ENCODE measurements at places on chromosomes 2 and 18.

- DNase-seq, result no peak
These were observed 3.6 kb upstream of the CAPG start for GRCh38 chr2:85413592-85414420.

DNA sequence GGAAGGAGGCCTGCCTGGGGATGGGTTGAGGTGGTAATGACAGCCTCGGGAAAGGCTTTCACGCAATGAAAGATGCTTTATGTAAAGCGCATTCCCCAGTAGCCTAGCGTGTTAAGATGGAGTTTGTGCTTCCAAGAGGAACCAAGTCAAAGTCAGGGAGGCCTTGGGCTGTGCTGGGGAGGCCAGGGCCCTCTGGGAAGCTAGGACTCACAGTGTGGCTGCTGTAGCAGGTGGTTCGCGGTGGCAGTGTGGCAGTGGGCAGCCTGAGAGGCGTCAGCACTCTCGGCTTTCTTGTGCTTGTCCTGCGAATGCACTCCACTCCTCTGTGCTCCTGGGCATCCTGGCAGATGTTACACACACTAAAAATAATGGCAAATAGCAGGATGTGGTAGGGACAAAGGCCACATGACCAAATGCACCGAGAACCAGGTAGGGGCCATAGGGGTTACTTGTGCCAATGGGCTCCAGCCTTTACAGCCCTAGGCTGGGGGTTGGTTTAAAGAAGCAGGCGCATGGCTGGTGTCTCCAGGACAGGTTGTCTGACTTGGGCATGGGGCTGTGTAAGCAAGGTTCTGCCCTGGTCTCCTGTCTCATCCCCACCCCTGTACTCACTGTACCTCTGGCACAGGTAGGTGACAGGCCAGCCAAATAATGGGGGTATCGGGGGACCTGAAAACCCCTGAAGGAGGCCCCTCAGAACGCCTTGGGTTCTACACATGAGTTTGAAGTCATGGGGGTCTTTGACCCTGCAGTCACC lies 154.4 kb upstream of the TWIST2 start:
- DNase-seq, result no peak

GRCh38 chr18:57051657-57052044 lies 95.2 kb upstream of the BOD1L2 start:
- DNase-seq, result no peak

DNA sequence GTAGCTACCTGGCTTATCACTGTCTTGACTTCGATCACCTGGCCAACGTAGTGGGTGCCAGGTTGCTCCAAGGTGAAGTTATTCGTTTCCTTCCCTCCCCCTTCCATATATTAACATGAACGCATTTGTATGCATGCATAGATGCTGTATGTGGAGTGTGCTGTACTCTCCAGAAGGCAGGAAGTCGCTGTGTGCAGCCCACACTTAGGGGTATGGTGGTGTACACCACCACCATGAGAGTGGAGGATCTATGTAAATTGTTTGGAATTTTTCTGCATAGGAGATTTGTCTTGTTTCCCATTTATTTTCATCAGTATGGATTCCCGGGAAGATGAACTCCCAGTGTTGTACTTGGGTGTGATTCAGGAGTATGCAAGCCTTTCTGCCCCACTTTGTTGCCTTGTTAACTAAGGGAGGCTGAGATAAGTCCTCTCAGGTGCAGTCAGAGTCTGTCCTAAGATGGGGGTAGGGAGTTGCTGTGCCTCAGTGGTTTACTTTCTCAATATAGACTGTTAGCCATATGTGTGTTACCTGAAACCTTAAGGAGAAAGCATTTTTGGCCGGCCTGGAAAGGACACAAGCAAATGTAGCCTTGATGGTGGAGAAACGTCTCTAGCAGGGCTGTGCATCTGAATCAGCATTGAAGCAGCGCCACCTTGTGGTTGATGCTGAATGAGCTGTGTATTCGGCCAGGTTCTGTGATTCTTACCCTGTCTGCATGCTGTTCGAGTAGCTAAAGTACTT lies 149.8 kb downstream of the TANC1 start:
- peak; percentile 63 for DNase-seq

GRCh38 chr18:39805218-39805617 lies 2149.8 kb upstream of the PIK3C3 start:
- no peak for DNase-seq

DNA sequence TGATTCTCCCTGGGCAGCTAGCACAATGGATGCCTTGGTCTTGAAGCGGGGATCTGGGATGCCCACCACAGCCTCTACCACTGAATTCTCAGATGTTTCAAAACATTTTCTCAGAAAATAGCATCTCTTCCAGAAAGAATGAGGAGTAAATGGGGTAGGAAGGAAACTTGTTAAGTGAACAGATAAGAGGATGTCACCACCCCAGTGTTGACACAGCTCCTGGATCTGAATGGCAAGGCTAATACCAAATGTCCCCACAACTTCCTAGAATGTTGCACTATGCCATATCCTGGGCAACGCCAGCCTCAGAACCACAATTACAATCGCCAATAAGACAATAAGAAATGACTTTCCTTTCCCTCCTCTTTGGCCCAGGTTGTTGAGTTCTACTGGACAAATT lies 177.2 kb downstream of the BCL11A start:
- no peak for DNase-seq

DNA sequence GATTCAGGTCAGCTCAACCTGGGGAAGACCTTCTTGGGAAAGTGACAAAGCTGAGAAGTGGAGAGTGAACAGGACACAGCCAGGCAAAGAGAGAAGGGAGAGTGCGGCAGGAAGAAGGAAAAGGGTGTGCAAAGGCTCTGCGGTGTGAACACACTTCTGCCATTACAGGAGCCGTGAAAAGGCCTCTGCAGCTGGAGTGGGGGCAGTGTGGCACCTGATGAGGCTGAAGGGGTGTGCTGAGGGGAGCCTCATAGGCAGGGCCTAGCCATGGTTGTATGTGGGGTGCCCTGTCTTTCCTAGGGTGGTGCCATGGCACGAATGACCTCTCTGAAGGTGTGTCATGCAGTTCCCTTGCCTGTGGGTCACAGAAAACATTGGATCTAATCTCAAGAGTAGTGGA lies 347.6 kb downstream of the CYRIA start:
- no peak for DNase-seq

GRCh38 chr2:37318401-37318800 lies 6.2 kb downstream of the PRKD3 start:
- no peak for DNase-seq

- DNase-seq, result no peak
These were observed 13.9 kb upstream of the UGP2 start for GRCh38 chr2:63827749-63828148.

- no peak for DNase-seq
These were observed 18.7 kb upstream of the SCYGR1 start for GRCh38 chr2:227406177-227407031.

- DNase-seq, result no peak
These were observed 562.1 kb upstream of the FANCL start for GRCh38 chr2:58803192-58803591.

DNA sequence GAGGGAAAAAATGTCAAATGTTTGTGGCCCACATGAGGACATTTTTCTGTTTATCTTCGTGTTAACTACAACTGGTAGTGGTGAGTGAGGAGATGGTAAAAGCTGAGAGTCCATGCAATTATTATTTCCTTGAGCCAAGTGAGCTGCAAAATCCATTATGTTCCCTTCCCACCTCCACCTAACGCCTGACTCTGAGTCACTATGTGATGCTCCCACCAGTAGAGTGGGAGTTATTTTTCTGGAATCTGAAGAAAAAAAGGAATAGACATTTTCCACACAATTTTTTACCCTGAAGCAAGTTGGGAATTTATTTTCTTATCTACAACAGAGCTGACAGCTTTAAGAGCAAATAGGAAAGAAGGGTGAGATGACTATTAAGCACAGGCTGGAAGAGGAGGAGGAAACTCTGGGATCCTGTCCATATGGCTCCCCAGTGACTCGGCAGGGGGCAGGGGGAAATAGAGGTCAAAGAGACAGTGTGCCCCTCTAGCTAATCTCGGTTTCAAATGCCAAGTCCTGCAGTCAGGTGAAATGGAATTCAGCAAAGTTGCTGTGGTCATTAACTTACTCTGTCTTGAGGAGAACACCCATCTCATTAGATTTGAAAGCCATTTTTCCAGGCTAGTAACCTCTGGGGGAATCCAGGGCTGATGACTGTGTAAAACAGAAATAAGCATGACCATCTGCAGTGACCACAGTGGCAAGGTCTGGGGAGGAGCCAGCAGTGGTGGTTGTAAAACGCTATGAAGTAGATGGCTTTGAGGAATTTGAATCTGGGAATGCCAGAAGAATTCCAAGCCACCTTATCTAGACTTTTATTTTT lies 463.9 kb downstream of the STK39 start:
- no peak for DNase-seq

DNA sequence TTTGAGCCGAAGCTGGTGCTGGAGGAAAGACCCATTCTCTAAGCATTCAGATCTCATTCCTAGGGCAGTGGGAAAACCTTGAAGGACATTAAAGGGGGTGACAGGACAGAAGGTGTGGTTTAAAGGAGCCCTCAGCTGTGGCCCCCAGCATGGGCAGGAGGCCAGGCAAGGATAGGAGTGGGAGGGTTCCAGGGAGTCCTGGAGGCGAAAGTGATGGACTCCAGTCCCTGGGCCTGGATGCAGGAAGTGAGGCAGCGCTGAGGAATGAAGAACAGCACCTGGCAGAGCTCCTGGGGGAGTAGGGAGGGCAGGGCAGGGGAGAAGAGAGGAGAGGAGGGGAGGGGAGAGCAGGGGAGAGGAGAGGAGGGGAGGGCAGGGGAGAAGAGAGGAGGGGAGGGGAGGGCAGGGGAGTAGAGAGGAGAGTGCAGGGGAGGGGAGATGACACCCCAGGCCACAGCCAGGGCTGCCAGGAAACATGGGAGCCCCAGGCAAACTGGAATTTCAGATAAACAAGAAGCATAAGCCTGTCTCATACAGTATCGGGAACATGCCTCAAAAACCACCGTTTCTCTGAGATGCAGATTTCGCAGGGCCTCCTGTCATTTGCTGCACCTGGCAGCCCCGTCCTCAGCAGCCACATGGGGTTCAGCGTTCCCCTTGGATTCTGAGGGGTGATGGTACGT lies 5.7 kb downstream of the RAMP1 start:
- DNase-seq, result no peak

DNA sequence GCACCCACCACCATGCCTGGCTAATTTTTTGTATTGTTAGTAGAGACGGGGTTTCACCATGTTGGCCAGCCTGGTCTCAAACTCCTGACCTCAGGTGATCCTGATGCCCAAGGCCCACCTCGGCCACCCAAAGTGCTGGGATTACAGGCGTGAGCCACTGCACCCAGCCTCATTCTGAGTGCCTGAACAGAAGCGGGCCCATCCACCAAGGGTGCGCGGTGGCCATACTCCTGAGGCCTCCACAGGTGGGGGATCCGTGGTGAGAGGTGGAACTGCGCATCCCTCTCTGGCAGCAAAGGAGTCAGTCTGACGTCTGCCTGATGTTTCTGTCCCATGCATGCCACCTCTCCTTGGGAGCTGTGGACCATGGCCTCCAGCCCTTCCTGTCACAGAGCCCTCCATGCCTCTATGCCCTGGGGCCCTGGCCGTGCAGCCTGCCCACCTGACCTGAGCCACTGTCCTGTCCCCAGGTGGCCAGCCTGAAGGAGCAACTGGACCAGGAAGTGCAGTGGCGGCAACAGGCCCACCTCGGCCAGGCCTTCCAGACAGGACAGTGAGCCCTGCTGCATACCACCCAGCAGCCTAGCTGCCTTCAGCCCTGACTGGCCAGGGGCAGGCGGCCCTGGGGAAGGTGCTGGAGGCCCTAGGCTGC lies 7.6 kb upstream of the SNED1 start:
- DNase-seq, result no peak

- no peak for DNase-seq
These were observed 124.7 kb upstream of the CAPN13 start for GRCh38 chr2:30931841-30932407.

DNA sequence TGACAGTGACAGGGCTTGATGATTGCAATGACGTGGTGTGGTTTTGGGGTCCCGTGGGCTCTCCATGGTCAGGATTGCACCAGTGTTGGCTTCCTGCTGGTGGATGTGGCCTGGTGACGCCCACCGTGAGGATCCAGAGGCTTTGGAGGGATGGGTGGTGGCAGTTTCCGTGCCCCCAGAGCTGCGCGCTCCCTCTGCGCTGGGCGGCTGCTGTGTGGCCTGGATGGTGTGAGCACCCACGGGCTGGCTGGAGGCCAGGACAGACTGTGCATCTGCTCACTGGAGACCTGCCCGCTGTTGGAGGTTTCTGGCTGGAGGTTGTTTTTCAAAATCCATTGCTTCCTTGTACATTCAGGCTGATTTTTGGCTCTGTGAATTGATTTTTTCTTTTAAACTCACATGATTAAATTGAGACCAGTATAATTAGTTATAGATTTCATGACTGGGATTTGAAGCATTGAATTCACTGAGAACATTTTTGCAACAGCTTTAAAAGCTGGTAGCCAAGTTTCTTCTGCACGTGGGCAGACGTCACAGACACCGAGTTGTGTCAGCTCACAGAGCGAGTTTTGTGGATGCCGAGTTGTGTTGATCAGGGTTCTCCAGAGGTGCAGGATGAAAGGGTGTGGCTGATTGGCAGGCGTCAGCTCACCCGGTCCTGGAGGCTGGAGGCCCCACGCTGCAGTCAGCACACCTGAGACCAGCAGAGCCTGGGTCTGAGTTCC lies 72.7 kb downstream of the KCNG2 start:
- DNase-seq, result no peak

- DNase-seq, result no peak
These were observed 10.4 kb downstream of the HS6ST1 start for GRCh38 chr2:128308284-128308731.

DNA sequence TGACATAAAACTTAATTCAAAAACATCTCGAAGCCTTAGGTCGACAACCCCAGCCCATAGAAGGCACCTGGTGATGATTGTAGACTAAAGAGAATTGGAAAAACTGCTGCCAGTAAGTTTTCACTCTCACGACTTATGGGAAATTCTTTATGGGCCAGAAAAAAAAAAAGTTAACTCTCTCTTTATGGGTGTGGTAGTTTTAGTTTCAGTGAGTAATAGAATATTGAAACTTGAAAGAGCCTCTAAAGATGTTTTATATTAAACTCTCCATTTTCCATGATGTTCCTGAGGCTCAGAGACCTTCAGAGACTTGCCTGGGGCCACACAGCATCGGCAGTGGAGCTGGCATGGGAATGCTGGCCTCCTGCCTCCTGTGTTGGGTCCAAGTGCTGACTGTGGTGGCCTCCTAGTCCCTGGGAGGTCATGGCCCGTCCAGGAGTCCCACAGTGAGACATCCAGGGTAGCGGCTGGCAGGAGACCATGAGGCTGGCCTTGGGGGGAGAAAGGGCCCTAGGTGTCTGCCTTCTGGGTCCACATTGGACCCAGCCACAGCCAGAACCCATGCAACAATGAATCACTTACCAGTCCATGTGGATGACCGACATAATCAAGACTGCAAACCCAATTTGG lies 158.9 kb downstream of the SEPTIN10 start:
- DNase-seq, result no peak

Measured in stimulated activated CD8-positive, alpha-beta memory T cell treated with anti-CD3 and anti-CD28 coated beads, Interleukin-4, amount 100 ng/mL, for 1 hour (primary cell).